ENCODE measurements at places on chromosomes 11 and 22.

- DNase-seq = no peak
Measured at GRCh38 chr11:124725719-124726105, 14.0 kb upstream of the NRGN start.

DNA sequence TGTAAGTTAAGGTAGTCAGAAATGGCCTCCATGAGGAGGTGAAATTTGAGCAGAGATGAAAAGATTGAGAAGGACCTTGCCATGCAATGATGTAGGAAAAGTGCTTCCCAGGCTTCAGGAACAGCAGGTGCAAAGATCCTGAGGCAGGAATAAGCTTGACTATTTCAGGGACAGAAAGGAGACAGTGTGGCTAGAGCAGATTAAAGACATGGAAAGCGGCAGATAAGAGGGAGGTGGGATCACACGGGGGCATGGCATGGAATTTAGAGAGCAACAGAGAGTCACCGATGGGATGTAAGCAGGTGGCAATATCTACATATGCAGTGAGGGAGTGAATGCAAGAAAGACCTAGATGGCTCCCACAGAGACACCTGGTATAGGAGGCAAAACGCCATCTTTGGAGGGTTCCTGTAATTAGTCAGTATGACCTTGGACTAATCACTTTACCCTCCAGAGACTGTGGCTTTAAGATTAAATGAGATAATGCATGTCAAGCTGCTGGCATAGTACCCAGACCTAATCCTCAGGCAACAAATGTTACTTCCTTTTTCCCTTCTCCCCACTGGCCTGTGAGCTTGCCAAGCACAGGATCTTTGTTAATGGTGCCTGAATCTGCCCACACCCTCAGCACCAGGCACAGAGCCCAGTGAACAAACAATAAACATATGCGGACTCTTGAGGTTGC, 24.6 kb upstream of the ACER3 start:
- DNase-seq = no peak

GRCh38 chr11:45215098-45215865, 68.8 kb downstream of the PRDM11 start:
- DNase-seq = no peak

- DNase-seq = no peak
Measured at GRCh38 chr11:74018331-74019005, 9.6 kb upstream of the UCP3 start.

DNA sequence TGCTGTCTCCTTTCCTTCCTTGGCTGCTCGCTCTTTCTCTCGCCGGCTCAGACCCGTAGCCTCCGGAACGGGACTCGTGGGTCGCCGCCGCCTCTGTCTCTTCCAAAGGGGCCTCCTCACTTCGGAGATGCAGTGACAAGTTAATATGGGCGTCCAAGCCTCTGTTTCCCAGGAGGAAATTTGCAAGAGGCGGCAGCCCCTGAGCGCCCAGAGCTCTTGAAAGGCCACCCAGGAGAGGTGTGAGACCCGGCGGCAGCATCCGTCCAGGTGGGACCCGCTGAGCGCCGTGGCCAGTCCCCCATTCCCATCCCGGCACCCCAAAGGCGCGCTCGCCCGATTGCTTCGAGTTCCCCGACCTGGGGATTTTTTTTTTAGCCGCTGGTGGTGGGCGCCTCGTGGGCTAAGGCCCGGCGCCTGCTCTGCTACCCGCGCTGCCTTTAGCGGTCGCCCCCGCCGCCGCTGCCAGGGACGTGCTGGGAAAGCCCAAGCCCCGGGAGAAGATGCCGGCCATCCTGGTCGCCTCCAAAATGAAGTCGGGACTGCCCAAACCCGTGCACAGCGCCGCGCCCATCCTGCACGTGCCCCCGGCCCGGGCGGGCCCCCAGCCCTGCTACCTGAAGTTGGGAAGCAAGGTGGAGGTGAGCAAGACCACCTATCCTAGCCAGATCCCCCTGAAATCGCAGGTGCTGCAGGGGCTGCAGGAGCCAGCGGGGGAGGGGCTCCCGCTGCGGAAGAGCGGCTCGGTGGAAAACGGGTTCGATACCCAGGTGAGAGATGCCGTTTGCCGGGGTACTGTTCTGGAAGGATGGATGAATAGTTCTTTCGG, 772 bp downstream of the NAV2 start:
- DNase-seq = no peak

DNA sequence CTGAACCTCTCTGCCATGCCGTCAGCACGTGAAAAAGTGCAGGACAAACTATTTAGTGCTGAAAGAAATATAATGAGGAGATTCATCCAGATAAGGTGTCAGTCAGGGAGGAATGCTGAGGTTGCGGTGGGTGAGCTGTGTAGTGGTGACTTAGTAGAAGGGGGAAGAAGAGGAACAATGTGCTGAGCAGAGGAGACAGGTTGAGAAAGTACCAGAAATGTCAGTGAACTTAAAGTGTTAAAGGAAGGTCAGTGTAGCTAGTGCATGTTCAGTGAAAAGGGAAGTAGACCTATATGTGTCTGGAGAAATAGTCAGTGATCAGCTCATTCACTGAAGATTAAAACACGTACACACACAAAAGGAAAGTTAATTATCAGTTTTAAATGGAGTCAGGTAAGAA, 237.6 kb upstream of the CCDC179 start:
- DNase-seq = no peak

GRCh38 chr11:134228625-134229024, 4.2 kb downstream of the VPS26B start:
- no peak for DNase-seq

Measured in NCI-H748 treated with DMSO at 0.1 percent for 48 hours (cell line).